ENCODE measurements at places on chromosomes 13 and 19. TPM values are rescaled to one million over a fixed set of nuclear protein-coding genes. Genes with fewer than 3 reads are reported as not detected.

DNA sequence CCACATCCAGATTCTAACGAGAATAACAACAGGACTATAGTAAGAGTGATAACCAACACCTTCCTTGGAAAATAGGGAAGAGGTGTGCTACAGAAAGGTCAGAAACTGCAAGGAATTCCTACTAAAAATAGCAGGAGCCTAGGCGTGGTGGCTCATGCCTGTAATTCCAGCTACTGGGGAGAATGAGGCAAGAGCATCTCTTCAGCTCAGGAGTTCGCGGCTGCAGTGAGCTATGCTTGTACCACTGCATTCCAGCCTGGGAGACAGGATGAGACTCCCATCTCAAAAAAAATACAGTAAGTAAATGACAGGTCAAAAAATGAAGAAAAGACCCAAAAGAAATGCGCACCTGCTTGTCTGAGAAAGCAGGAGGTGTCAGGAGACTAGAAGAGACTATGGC lies 101.5 kb upstream of the TSHZ3 start:
- DNase-seq: no peak

DNA sequence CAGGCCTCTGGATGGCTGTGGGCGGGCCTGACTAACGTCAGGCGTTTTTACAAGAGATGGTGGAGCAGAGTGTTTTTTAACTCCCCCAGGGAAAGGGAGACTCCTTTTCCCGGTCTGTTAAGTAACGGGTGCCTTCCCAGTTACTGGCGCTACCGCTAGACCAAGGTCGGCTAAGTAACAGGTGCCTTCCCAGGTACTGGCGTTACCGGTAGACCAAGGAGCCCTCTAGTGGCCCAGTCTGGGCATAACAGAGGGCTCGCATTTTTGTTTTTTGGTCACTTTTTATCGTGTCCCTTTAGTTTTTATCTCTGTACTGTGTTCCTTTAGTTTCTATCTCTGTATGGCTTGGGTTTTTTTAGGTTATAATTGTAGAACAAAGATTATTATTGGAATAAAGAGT lies 10.0 kb downstream of the ZNF383 start:
- DNase-seq: no peak

DNA sequence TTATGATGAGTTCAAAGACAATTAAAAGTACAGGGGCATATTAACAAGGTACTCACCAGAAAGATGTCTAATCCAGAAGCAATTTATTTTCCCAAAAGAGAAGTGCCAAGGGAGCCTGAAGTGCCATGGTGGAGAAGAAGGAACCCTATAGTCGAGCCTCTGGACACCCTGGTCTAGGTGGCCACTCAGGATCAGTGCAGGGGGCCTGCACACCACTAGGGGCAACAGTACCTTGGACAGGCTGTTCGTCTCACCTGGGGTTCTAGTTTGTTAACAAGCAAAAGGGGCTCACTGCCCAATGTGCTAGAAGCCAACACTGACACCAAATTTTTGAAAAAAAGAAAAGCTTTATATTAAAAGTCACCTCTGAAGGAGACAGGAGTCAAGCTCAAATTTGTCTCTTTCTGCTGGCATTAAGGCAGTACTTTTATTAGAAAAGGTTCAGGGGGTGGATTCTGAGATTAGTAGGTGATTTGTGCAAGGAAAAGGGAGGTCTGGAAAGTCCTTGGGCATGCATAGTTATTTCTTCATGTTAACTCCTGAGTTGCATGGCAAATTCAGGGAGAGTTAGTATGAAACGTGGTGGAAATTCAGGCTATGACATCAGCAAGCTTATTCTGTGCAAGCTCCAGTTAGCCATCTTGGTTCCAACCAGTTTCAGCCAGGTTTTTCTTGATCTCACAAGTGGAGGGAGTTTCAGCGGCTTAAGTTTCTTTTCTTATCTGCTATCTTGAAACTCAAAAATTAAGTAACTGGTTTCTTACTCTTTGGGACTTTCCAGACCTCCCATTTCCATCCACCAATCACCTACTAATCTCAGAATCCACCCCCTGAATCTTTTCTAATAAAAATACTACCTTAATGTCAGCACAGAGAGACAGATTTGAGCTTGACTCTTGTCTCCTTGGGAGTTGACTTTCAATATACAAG lies 884 bp upstream of the CBY2 start:
- DNase-seq: no peak

The PLIN5 gene
- polyA plus RNA-seq: 0.34 TPM

DNA sequence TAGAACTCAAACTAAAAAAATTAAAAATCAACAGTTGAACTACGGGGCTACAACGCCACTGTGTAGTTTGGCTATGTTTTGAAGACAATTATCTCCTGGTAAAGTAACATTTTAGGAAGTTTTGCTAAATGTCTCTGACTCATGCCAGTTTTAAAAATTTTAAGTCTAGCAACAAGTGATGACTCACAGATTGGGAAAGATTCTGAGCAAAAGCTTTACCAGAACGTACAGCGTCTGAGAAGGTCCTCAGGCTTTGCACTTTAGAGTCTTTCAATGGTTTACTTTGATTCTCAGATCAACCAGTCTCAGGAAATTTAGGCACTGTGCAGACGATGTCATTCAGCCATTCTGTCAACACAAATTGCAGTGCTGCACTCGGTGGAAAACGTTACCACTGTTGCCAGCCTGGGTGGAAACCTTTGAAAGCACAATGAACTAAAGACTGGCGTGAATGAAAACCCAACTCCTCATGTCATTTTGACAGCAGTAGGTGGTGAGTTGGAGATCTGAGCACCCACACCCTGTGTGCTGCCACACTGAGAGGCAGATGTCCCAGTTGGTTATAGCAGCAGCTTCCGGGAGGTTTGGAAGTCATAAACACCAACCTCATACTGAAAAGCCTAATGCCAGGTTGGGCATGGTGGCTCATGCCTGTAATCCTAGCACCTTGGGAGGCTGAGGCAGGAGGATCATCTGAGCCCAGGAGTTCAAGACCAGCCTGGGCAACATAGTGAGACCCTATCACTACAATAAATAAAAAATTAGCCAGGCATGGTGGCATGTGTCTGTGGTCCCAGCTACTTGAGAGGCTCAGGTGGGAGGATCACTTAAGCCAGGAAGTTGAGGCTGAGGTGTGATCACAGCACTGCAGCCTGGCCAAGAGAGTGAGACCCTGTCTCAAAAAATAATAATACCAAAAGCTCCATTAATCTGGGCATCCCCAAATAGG lies 6.3 kb upstream of the WTIP start:
- DNase-seq: no peak

GRCh38 chr19:50003810-50004419 lies 21.3 kb downstream of the VRK3 start:
- no peak for DNase-seq

DNA sequence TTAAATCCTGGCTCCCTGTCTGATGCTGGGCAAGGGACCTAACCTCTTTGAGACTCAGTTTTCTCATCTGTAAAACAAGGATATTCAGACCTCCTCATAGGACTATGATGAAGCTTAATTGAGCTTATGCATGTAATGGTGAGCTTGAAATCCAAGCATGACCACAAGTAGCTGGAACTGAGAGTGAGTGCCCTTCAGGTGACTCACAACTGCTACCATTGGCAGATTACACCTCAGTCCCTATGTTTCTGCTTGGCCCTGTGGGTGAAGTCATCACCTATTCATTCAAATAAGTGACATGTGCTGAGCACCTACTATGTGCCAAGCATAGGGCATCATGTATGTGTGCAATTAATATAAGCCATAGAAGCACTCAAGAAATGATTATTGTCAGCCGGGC lies 25.7 kb downstream of the NOVA2 start:
- DNase-seq: no peak

- DNase-seq: no peak
Measured at GRCh38 chr19:29845574-29846176, 33.9 kb downstream of the CCNE1 start.

DNA sequence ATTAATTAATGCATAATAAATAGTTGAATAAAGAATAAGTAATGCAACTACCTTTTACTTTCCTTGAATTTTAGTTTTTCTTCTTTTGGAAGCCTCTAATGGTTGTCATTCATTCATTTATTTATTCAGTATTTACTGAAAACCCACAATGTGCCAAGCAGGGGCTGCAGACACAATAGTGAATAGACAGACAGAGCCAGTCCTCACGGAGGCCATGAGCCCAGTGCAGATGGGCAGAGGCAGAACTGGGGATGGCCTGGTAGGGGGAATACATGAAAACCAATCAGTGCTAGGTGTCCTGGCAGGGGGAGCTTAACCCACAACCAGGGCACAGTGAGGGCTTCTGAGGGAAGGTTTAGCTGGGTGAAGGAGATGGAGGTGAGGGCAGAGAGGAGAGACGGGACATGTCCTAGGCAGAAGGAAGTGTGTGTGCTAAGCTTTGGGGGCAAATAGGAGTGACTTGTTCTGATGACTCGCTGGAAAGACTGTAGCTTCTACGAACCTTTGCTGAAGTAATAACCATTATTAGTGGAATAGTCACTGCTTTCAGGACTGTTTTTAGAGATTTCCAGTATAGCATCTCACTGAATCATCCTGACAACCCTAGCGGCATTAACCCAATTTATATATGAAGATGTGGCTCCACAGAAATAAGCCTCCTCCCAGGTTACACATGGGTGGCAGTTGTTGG lies 55.9 kb downstream of the ERCC5 start:
- no peak for DNase-seq

- no peak for DNase-seq
Measured at GRCh38 chr13:77599351-77599750, 63.8 kb downstream of the SCEL start.
